ENCODE measurements at places on chromosomes 11 and 22. TPM values are rescaled to one million over a fixed set of nuclear protein-coding genes. Genes with fewer than 3 reads are reported as not detected.

GRCh38 chr11:100525635-100526034, 161.5 kb upstream of the ARHGAP42 start:
- DNase-seq, result no peak

GRCh38 chr11:57805780-57806179, 44.2 kb downstream of the CTNND1 start:
- no peak for DNase-seq

Gene PATE2
- total RNA-seq, result not detected

Gene YAP1
- total RNA-seq, result 46.2 TPM

- peak; percentile 20 for DNase-seq
Observed at GRCh38 chr11:130427581-130428315, 661 bp downstream of the ADAMTS8 start.

Gene YPEL4
- total RNA-seq, result 0.58 TPM

DNA sequence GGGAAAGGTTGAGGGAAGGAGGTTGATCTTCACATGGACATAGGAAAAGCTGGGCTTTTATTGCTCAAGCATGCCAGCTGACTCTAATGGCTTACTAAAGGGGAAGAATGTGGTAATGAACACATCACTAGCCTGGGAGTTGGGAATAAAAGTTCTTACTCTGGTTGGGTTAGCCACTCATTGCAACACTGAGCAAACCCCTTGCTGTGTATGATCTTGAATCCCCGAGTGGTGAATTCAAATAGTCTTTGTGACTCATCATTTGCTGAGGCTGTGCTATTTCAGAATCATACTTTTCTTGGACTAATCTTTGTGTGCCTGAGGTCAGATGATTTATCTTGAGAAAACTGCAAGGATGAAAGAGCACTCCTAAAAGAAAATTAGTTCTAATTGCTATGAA, 304.1 kb upstream of the ANO5 start:
- DNase-seq, result no peak

DNA sequence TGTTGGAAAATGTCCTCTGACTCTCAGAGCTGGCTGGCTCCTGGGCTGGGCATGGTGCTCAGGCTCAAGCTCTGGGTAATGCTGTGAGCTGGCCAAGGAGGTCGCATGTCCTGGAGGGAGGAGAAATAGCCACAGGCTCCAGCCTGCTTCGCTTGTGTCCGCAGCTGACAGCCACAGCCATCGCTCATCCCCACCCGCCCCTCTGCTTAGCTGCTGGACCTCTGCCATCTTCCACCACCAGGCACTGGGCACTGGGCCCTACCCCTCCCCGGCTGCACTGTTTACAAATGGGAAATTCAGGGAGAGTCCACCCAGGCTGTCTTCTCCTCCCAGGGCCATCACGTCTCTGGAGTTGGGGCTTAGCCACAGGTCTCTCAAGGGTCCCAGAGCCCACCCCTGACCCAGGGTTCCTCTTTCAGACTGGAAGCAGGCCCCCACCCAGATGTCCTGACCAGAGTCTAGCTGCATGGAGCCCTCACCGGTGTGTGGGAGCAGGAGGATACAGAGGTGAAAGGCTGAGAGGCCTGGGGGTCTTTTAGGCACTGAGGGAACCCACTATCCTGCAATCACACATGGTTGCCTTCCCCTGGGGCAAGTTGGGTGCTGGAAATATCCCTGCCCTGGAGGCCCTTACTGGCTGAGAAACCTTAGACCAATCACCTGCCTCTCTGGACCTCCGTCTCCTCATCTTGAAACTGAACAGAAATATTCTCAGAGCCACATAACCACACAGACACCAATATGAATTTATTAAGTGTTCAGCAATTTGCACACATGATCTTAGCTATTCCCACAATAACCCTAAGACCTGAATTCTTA, 62.7 kb downstream of the CD82 start:
- peak; percentile 70 for DNase-seq

Gene CLMP
- total RNA-seq, result 6.7 TPM

Measured in left colon (tissue), 2 donors.